ENCODE measurements at places on chromosomes 3 and 15.

DNA sequence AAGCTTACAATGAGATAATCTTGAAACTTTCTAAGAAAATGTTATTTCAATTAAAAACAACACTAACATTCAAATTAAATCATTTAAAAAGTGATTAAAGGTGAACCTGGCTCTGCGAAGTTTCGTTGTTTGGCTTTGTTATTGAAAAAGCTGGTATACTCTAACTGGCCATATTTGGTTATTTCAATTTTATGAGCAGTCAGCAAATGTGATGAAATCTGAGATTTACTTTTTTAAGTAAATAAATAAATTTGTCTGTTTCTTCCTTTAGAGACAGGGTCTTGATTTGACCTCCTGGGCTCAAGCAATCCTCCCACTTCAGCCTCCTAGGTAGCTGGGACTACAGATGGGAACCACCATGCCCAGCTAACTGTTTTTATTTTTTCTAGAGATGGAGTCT lies 38.0 kb downstream of the CDV3 start:
- no peak for DNase-seq

DNA sequence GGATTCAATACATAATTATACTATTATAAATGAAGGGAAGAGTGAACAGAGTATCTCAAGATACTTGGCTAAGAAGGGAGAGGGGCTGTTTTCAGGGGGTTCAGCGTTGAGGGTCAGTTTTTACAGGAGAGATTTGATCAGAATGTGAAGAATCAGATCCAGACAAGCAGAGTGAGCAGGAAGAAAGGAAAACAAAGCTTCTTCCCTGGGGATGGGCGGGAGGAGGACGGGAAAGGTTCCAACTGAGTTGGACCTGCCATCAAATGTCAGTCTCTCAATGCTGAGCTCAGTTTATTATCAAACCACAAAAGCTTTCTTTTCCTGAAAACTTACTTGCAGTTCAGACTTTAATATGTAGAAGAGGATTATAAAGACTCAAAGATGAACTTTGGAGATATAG lies 6.0 kb upstream of the MELTF start:
- no peak for DNase-seq

DNA sequence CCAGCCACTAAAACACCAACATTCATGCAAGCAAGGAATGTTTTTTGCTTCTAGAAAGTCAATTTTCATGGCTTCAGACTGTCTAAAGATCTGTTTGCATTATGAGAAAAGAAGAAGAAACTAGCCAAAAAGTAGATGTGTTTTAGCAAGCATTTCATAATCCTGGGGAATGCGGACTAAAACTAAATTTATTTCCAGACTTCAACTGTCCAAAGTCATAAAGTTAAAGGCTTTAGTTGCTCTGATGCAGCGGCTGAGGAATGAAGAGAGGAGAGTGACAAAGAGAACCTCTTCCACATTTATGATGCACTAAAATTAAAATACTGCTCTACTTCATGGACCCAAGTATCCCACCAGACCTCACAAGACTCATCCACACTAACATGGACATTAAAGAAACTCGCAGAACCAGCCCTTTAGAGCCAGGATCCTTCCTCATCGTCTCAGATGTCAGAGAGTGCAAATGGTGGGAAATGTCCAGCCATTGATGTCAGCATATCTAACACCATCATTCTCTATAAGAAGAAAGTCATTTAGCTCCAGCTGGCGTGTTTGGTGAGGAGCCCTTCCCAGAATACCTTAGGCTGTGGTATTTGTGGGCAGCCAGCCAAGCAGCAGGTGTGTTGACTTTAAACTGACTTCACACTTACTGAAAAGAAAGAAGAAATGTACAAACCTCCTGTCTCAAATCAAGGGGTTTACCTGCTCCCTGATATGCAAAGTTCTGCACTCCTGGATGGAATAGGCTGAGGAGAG lies 17.4 kb downstream of the FYCO1 start:
- DNase-seq = peak; percentile 79

DNA sequence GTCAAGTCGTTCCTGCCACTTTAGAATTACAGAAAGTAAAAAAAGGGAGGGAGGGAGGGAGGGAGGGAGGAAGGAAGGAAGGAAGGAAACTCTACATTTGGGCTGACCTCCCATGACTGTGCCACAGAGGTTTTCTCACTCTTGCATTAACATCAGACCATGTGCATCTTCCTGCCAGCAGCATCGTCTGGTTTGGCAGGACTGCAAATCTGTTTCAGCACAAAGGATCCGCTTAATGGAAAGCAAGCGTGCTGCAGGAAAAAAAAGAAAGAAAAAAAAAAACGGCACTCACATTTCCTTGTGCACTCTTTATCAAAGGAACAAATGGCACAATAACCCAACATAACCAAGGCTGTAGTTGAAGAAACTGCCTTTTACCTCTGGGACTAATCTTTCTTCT lies 148.8 kb upstream of the HES1 start:
- no peak for DNase-seq

DNA sequence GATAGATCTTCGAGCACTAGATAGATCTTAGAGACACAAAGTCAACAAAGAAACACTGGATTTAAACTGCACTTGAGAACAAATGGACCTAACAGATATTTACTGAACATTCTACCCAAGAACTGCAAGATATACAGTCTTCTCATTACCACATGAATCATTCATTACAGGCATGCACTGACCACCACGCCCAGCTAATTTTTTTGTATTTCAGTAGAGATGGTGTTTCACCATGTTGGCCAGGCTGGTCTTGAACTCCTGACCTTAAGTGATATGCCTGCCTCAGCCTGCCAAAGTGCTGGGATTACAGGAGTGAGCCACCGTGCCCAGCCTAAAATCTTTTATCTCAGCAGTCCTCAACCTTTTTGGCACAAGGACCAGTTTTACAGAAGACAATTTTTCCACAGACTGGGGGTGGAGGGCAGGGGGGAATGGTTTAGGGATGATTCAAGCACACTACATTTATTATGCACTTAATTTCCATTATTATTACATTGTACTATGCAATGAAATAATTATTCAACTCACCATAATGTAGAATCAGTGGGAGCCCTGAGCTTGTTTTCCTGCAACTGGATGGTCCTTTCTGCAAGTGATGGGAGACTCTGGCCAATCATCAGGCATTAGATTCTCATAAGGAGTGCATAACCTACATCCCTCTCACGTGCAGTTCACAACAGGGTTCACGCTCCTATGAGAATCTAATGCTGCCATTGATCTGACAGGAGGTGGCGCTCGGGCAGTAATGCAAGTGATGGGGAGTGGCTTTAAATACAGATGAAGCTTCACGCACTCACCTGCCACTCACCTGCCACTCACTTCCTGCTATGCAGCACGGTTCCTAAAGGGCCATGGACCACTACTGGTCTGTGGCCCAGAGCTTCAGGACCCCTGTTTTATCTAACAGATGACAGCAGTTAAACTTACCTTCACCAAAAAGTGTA lies 21.7 kb downstream of the CSNK1G1 start:
- DNase-seq = peak; percentile 40

DNA sequence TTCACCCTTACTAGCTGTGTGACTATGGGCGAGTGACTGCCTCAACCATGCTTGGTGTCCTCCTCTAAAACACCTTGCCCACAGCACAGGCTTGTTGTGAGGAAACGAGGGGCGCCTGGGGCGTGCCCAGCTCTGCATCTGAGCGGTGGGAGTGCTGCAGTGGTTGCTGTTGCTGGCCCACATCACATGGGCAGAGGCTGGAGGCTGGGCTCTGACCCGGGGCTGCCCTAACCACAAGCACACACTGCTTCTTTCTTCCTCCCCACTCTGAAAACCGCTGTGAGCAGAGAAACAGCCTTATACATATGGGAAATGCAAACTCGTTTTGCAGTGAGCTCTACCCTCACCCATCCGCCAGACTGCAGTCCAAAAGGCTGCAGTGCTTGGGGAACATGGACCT lies 74.8 kb upstream of the RPL32 start:
- DNase-seq = no peak

- DNase-seq = peak; percentile 60
These were observed 258.9 kb downstream of the UACA start for GRCh38 chr15:70504299-70504951.

GRCh38 chr15:75672646-75673425 lies 25.1 kb downstream of the SNX33 start:
- DNase-seq = no peak

GRCh38 chr15:20340331-20340811 lies 201.2 kb downstream of the GOLGA6L6 start:
- DNase-seq = peak; percentile 12

Measured in activated CD4-positive, alpha-beta T cell treated with anti-CD3 and anti-CD28 coated beads for 48 hours (primary cell).